Right ventricle myocardium inferior (tissue), 1 donor: ENCODE measurements at places on chromosomes 3 and 15.
A peak's percentile ranks its signal among the peaks of the same experiment; 100 is the strongest.

DNA sequence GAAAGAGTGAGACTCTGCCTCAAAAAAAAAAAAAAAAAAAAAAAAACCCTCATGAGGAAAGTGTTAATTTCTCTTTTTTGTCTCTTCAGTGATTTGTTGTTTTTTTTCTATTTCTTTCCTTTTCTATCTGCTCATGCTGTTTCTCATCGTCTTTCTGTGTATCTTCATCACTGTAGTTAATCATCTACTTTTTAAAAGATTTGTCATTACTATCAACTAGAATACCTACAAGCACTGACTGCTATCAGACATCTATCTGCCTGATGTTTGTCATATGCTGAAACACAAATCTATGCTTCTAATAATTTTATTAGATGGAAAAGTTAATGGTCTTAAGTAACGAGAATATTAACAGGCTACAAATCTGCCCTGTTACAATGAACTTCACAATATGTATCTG is 26.8 kb downstream of the CCDC14 start:
- DNase-seq, result no peak

DNA sequence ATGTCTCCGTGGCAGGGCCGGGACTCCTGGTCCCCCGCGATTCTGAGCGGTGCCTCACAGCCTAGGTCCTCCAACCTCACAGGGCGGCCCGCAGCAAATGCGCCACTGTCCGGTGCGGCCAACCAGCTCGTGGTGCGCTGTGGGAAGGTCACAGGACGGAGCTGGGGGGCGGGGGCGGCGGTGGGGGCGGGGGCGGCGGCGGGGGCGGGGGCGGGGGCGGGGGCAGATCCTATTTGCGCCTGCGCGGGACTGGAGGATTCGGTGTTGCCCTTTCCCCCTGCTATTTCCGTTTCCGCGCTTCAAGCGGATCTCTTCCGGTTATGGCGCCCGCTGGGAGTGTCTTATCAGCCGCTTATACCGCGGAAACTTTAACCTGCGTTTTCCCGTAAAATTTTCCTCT is 106.7 kb upstream of the SNRPN start:
- DNase-seq, result no peak

DNA sequence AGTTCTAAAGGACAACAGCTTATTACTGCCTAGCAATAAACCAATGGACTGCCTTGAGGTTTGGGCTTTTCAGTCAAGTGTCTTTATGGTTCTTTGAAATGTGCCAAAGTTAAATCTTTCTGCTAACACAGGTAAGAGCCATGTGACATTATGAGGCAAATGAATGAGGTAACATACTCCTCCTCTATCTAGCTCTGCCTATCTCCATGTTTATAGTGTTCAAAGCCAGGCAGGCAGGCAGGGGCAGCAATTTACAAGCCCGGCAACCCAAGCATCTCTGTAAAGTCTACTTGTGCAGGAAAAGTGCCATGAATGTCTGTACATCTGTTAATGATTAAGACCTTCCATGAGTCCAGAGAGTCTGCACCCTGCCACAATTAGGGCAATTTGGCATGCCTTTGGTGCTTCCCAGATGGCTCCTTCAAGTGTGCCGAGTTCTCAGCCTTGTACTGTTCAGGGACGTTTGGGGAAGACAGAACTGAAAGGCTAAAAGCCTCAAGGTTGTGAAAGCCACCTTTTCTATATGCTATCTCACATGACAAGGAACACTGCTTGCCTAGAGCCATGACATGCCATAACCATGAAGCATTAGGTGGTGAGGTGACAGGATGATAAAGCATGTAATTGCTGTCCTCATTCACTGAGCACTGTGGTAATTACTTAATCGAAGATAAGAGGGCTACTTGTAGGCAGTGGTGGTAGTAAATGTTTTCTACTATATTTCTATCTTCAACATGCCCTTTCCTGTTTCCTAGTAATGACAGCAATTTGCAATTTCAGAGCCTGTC is 41.4 kb upstream of the EIF1B start:
- no peak for DNase-seq

GRCh38 chr3:186976837-186977750 is 46.8 kb downstream of the ST6GAL1 start:
- peak; percentile 81 for DNase-seq

DNA sequence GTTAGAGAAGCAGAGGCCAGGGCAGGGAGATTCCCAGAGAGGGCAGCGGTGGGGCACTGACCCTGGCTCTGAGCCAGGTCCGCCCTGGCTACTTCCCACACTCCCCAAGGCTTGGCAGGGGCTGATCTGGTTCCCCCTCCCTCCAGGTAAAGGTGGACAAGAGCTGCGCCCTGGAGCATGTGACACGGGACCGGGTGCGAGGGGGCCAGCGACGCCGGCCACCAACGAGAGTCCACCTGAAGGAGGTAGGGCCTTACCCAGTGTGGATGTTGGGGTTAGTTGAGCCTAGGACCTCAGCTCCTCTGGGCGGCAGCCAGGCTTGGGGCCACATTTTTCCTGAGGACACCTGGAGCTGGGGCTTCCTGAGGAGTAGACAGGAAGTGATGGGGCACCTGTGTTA is 19.6 kb downstream of the PLEKHO2 start:
- DNase-seq, result no peak

GRCh38 chr3:114299941-114300624 is 6.3 kb downstream of the TIGIT start:
- no peak for DNase-seq

DNA sequence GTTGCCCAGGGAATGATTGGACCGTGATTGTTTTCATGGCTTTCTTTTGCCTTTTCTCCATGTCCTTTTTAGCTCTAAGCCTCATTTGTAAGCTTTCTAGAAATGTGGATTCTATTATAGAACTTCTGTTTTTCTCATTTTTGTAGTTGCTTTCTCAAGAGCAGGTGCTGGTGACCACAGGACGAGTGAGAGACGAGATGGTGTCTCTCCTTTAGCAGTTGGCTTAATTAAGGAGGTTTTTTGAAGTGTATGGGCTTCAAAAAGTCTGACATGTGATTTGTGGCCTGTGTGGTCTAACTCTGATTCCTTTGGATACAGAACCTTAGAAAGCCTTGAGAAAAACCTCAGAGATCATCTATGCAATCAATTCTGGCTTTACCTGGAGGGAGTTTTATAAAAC is 292.8 kb downstream of the LPP start:
- no peak for DNase-seq

DNA sequence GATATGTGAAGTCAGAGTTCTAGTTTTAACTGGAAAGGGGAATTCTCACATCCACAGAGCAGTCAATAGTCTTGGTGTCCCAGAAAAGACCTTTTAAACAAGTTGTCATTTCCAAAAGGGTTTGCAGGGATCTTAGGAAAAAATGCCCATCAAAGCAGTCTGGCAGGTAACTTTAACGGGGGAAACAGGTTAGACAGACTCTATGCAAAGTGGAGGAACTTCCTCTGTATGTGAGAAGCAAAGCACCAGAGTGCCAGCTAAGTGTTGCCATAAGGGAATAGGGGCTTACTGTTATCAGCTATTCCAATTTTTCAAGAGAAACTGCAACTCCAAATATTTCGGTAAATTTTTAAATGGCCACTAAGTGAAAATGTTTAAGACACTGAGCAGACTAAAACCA is 307.9 kb upstream of the MDFIC2 start:
- no peak for DNase-seq

GRCh38 chr3:182238126-182238525 is 526.4 kb downstream of the SOX2 start:
- peak; percentile 69 for DNase-seq

DNA sequence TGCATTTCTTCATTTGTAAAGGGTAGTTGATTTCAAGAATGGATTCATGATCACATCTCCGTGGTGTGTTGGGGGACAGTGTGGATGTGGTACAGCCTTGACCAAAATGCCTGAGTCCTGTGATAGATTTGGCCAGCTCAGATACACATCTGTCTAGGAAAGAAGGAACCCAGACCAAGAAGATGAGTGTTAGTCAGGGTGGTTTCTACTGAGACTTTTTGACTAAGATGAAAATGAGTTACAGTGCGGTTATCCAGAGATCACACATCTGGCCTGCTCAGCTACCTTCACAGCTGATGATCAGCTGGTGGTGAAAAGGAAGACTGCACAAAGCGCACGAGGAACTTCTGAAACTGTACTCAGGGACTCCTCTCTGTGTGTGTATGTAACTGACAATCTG is 68.0 kb downstream of the FNDC3B start:
- DNase-seq, result no peak

- no peak for DNase-seq
Observed at GRCh38 chr3:104717828-104718196, 648.9 kb upstream of the ALCAM start.

- DNase-seq, result no peak
Observed at GRCh38 chr3:2793987-2794386, 316.2 kb downstream of the IL5RA start.

GRCh38 chr3:161560008-161560637 is 63.5 kb downstream of the OTOL1 start:
- DNase-seq, result no peak

GRCh38 chr3:45864760-45865519 is 21.4 kb upstream of the CCR9 start:
- DNase-seq, result no peak

DNA sequence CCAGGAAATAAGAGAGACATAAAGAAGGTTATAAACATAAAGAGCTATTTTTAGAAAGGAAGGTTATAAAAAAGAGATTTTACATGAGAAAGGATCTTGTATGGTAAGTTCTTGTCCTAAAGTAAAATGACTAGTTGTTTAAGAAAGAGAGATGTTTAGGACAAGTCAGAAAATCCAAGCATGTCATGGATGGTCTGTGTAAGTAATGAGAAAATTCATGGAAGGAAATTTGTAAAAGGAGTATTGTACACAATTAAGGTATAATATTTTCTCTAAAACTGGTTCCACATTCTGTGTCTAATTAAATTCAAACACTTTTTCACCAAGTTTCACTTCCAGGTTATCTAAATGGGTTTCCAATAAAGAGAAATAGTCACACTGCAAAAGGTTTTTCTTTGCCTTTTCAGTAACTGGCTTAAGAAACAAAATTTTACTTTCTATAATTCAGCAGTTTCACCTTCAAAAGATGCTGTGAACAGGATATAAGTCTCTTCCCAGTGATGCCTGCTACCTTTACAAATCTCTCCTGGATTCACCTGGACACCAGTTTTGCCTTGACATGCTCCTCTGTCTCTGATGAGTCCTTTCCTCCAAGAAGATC is 455.7 kb downstream of the ZIC1 start:
- DNase-seq, result no peak

- no peak for DNase-seq
Observed at GRCh38 chr3:76986876-76987474, 52.9 kb upstream of the ROBO2 start.

- DNase-seq, result no peak
Observed at GRCh38 chr15:91821458-91821857, 32.0 kb upstream of the SLCO3A1 start.

GRCh38 chr3:35042210-35042991 is 596.9 kb upstream of the ARPP21 start:
- no peak for DNase-seq

DNA sequence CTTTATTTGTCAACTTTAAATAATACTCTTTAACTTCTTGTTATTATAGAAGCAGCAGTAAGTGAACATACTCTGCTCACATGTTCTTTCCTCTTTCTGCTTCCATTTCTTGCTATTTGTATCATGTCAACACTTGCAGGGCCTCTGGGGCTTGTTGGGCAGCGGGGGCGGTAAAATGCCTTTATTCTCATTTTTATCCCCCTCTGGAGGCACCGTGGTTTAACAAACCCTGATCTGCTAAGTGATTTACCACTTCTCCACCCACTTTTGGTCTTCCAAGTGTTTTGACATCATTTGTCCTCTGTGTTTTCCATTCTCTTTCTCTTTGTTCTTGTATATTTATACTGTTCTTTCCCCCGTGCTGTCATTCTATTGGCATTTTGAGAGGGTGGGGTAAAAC is 33.9 kb downstream of the SCN10A start:
- no peak for DNase-seq

GRCh38 chr3:71177375-71177774 is 406.2 kb downstream of the FOXP1 start:
- no peak for DNase-seq

DNA sequence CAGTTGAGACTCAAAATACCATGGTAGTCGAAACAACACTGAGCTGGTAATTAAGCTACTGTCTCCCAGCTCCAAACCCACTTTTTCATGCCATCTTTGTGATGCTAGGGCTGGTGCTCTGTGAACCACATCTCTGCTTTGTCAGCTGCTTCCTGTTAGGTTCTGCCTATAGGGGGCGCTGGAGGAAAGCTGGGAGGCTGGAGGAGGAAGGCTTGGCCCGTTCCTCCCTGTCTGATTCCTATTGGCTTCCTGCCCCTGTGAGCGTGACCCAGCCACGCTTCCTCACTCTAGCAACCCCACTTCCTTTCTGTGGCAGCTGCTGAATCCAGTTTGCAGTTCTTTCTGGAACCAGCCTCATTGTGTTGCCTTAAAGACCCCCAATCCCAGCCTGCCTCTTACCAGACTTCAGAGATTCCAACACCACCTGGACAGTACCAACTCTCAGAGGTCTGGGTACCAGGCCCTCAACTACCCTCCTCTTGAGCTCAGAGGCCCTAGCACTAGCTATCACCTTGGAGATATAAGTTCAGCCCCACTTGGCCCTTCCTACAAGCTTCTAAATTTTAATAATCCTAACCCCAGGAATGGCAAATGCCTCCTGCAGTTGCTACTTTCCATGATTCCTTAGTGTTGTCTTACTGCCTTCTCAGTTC is 120.9 kb downstream of the ERC2 start:
- no peak for DNase-seq

DNA sequence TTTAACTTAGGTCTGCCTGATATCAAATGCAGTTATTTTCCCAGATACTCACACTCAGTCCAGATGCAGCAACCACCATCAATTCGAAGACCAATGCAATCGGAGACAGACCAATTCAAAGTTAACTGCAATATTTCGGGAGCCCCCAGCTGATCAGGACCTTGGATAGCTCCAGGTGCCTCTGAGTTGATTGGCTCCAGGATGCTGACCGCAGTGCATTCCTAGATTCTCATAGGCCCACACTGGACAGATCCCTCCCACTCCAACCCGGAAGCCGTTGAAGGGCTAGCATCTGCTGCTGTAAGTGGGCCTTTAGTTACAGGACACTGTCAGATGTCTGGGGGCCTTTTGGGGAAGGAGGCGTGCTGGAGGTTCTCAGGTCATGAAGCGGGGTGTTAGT is 89.5 kb upstream of the ATP2B2 start:
- DNase-seq, result no peak

GRCh38 chr15:66216806-66217205 is 36.7 kb downstream of the MEGF11 start:
- DNase-seq, result no peak

- peak; percentile 75 for DNase-seq
Observed at GRCh38 chr3:27714692-27715453, 7.2 kb downstream of the EOMES start.

DNA sequence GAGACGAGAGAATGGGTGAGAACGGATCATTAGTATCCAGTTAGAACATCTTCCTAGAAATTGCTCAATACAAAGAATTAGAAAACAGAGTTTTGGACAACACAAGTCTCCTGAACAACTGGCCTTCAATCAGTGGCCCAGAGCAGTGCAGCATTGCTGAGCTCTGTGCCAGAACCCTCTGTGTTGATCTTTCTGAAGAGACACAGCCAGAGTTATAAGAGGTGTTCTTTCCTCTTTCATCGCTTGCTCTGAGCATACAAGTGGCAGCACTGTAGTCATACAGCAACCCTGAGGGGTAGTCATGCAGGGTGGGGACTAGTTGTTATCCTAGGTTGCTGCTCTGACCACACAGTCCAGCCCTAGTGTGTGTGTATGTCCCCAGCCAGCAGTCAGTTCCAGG is 4.0 kb downstream of the KNSTRN start:
- no peak for DNase-seq
